ENCODE measurements at places on chromosomes 1 and 21.

DNA sequence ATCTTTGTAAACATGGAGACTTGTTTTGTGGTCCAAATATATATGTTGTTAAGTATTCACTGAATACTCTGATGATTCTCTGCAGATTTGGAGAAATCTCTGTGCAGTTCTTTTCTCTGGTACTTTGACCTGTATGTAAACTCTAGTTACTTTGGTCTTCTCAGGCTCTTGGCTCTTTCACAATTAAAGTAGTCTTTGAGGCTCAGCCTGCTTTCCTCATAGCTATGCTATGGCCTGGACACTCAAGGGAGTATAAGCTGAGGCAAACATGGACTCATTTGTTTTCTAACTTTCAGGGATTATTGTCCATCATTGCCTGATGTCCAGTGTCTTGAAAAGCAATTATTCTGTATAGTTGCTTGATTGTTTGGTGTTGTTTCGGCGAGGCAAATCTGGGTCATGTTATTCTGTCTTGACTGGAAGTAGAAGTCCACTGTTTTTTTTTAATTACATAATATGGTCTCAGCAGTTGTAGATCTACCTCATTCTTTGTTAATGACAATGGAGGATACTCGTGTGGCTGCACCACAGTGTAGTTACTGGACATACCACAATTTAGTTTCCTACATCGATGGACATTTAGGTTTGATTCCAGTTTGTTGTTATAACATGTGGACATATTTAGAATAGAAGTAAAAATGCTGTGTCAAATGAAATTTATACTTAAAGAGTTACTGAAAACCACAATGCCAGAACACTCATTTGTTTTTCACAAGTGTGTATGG, 9.2 kb downstream of the PTBP2 start:
- no peak for DNase-seq

DNA sequence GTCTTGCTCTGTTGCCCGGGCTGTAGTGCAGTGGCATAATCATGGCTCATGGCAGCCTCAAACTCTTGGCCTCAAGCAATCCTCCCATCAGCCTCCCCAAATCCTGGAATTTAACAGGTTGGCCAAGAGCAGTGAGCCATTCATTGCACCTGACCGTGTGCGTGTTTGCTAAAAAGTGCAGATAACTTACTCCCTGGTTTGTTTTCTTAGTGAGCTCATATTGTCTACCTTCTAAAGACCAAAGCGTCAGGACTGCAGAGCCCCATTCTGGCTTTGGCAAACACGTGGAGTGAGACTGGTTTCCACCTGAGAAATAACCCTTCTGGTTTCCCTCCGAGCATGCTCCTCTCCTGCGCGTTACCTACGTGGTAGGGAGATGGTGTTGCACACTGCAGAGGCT, 32.2 kb upstream of the CA6 start:
- no peak for DNase-seq

GRCh38 chr1:59328353-59328752, 31.5 kb downstream of the FGGY start:
- no peak for DNase-seq

- DNase-seq = no peak
Measured at GRCh38 chr1:236639686-236640085, 35.4 kb upstream of the HEATR1 start.

DNA sequence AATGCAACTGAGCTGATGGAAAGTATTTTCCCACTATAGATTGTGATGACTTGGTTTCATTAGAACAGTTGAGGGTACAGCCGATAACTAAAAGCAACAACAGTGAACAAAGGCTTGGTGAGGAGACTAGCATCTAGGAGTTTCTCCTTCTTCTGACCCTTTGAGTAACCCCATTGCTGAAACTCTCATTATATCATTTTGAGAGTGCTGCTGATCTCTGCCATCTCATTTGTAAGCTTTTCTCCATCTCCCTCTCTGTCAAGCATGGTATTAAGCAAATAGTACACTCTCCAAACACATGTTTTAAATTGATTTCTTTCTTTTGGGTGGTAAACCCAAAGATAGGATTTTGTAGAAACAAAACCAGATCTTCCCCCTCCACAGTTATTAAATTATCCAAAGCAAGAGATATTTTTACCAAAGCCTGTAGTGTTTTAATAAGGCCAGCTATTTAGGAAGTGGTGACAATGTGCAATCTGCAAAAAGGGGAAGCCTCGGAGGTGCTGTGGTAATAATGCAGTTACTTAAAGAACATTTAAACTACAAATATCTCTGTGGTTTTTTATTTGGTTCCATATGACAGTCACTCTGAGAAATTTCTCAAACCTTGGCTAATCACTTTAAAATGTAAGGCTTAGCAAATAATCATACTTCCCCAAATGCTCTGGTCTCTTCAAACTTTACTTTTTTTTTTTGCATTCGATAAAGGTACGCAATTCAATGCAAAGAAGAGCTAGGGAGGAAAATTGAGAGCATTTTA, 287.5 kb downstream of the HLX start:
- DNase-seq = no peak

GRCh38 chr1:64828829-64829228, 84.0 kb downstream of the RAVER2 start:
- no peak for DNase-seq

- no peak for DNase-seq
Measured at GRCh38 chr1:5648410-5649165, 343.6 kb downstream of the NPHP4 start.

All from HAP-1 (cell line).